ENCODE measurements at places on chromosomes 5 and 9.

- no peak for DNase-seq
Measured at GRCh38 chr5:82044010-82044409, 72.2 kb downstream of the ATG10 start.

GRCh38 chr9:91711755-91712601 lies 238.1 kb downstream of the ROR2 start:
- peak; percentile 78 for DNase-seq

DNA sequence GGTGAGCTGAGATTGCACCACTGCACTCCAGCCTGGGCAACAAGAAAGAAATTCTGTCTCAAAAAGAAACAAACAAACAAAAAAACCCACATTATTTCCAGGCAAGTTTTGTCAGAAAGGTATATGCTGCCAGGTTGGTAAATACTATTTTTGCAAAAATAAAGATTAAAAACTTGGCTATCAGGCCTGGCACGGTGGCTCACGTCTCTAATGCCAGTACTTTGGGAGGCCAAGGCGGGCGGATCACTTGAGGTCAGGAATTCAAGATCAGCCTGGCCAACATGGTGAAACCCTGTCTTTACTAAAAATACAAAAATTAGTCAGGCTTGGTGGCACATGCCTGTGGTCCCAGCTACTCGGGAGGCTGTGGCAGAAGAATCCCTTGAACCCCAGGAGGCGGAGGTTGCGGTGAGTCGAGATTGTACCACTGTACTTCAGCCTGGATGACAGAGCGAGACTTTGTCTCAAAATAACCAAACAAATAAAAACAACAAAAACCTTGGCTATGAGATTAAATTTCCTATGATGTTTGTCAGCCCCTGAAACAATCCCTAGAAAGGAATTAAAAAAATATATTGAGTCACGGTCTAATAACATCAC lies 22.7 kb downstream of the AGXT2 start:
- DNase-seq, result no peak

GRCh38 chr5:78077369-78078068 lies 217.0 kb downstream of the AP3B1 start:
- DNase-seq, result no peak

GRCh38 chr5:83036991-83037575 lies 40.1 kb downstream of the TMEM167A start:
- no peak for DNase-seq

GRCh38 chr5:96963267-96963666 lies 27.4 kb downstream of the LNPEP start:
- DNase-seq, result no peak

DNA sequence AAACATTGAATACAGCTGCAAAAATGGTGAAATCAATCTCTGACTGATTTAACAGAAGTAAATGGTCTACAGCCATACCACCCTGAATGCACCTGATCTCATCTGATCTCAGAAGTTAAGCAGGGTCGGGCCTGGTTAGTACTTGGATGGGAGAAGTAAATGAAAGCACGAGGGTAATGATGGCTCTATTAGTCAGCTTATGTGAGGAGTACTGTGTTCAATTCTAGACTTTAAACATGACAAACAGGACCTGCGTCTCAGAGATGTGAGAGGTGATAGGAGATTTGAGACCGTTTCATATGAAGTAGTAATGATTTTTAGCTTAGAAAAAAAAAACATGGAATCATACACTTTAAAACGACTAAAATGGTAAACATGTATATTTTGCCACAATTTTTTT lies 77.1 kb upstream of the SUSD1 start:
- DNase-seq, result peak; percentile 41

GRCh38 chr5:108487951-108488350 lies 106.1 kb upstream of the FBXL17 start:
- DNase-seq, result no peak

DNA sequence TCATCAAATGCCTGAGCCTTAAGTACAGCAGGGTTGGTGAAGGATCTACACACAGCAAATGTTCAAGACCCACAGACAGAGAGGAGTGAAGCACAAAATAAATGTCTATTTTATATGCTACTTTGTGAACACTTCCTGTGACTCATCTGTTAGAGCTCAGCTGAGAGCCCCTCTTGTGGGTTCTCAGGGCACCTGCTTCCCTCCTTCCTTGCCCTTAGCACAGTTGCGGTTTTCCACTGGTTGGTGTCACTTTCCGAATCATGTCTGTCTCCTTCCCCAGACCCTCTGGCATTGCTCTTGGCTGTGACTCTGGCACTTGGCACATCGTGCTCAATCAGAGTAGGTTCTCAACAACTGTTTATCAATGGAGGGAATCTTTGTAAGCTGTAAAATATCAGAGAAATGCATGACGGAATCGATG lies 128.5 kb upstream of the STC2 start:
- no peak for DNase-seq

GRCh38 chr5:90293931-90294330 lies 115.6 kb downstream of the CETN3 start:
- no peak for DNase-seq

GRCh38 chr5:102591650-102592049 lies 92.8 kb upstream of the SLCO6A1 start:
- DNase-seq, result peak; percentile 17

GRCh38 chr5:112196584-112196983 lies 222.5 kb downstream of the EPB41L4A start:
- no peak for DNase-seq

DNA sequence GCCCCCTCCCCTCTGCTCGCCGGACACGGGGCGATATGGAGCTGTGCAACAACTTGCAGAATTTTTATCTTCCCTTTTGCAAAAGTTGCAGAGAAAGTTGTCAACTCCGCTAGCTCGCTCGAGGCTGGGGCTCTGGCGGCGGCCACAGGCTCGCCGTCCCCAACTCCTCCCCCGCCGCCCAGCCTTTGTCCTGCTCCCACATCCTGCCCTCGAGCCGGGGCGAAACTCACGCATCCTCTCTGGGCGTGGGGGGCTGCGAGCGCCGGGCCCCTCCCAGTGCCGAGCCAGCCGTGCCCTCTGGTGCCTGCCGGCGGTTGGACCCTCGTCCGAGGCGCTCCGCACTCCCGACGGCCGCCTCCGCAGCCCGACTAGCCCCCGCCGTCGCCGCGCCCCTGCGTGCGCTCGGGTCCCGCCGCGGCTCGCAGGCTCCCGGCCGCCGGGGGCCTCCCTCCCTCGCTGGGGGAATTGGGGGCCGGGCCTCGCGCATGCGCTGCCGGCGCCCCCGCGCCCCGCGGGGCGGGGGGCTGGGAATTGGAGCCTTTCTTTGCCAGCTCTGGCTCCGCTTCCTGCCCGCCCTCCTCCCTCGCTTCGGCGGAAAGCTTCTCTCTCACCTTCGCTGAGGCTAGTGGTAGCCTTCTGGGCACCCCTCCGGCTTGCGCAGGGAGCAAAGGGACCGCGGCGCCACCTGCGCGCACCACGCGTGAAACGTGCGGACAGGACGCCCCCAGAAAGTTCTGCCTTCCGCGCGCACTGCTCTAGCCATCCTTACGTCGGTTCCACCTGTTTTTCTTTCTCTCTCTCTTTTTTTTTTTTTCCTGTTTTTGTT lies at the start of gene CCNJL:
Gene CCNJL, minus strand, starts transcription at position 431 of the 826 bp plus-strand sequence. CDS start 641 bp downstream, outside the sequence.
- DNase-seq, result peak; percentile 23

- DNase-seq, result no peak
Measured at GRCh38 chr9:93812410-93812668, 142.8 kb downstream of the BARX1 start.

DNA sequence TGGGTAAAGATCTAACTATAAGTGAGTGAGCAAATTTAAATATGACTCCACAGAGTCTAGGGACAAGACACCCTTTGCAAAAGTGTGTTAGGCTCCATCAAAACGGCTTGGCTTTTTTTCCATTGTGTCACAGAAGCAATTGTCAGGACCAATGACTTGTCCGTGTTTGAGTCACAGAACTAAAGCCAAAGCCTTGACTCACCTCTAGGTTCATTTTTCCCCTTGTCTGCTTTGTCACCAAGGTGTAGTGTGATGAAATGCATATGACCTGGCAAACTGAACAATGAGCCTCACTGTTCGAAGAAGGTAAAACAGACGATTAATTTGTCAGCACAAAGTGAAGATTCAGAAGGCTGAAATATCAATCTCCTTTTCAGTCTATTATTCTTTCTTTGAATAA lies 331.0 kb downstream of the GLIS3 start:
- DNase-seq, result no peak

- peak; percentile 10 for DNase-seq
Measured at GRCh38 chr5:180598316-180598701, 7.0 kb upstream of the SCGB3A1 start.

GRCh38 chr9:70020991-70021571 lies 22.6 kb upstream of the MAMDC2 start:
- no peak for DNase-seq

DNA sequence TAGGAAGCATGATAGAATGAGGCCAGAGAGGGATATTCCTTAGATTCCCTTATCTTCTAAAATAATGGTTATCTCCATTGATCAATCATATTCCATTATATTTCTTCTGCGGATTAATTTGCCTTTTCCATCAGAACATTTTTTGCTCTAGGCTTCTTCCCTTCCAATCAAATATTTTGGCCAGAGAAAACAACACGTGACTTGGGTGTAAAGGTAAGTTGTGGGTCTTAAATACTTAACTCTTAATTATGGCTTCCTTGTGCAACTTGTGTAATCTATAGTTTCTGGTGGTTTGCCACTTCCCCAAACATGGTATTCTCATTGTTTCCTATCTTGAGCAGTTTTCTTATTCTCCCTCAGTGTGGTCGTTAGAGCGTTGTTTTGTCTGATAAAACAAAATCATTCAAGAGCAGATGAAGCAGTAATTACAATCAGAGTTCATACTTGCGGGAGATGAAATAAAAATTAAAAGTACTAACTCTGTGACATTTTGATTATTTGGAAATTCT lies 889.3 kb downstream of the MAT2B start:
- no peak for DNase-seq

- DNase-seq, result no peak
Measured at GRCh38 chr5:39466846-39467245, 42.1 kb upstream of the DAB2 start.

GRCh38 chr9:128121924-128122808 lies 5.4 kb downstream of the PTGES2 start:
- DNase-seq, result no peak

- DNase-seq, result no peak
Measured at GRCh38 chr5:79237740-79238560, 2.0 kb downstream of the JMY start.

GRCh38 chr5:20030125-20030524 lies 42.1 kb upstream of the CDH18 start:
- no peak for DNase-seq

- DNase-seq, result no peak
Measured at GRCh38 chr9:112878752-112879151, 11.9 kb downstream of the SLC46A2 start.

GRCh38 chr5:142698447-142699183 lies 12.7 kb upstream of the FGF1 start:
- no peak for DNase-seq

DNA sequence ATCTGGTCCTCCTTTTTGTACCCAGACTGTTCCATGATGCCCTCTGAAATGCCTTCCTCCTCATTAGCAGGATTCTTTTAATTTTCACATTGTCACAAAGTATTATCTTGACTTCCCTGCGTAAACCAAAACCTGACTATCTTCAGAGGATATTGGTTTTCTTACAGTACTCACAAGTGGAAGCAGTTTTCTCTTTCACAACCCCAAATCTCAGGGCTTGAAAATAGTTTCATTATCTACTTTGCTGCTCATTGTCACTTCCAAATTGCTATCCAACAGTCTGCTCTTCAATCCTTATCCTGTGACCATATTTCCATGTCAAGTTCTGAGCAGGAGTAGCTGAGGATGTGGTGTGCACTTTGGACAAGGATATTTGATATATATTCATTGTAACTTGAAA lies 324.1 kb downstream of the FAM170A start:
- no peak for DNase-seq

GRCh38 chr5:179161901-179162300 lies 101.7 kb downstream of the ZNF354C start:
- DNase-seq, result no peak

GRCh38 chr5:81046041-81046440 lies 85.9 kb downstream of the RASGRF2 start:
- no peak for DNase-seq

GRCh38 chr5:67748165-67748690 lies 467.3 kb upstream of the PIK3R1 start:
- no peak for DNase-seq

- no peak for DNase-seq
Measured at GRCh38 chr5:164202338-164202737, 696.9 kb downstream of the MAT2B start.

GRCh38 chr9:113504725-113505590 lies 41.4 kb downstream of the RGS3 start:
- DNase-seq, result no peak

DNA sequence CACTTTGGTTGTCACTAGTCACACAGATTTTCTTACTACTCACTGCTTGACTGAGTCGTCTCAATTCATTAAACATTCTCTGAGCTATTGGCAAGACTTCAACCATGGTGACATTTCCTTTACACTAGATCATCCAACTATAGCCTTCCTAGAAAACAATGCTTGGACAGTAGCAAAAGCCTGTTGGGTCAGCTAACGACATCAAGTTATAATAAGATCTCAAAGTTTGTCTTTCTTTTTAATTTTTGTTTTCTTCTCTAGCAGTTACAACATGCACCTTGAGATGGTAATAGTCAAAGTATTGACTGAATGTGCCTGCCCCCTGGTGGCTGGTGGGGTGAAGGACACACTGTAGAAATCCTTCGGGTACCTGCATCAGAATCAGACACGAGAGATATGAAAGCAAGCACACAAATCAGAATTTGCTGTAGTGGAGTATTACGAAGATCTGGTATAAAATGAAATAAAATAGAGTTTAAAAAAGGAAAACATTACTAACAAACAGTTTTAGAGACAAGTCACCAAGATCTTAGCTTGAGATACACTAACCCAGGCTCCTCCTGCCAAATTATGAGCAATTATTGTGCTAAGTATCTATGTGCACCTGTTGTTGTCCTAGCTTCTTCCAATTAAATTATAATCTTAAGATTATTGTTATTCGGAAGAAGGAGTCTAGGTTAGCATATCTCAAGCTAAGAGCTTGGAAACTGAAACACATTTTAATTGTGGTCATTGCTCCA lies 81.2 kb downstream of the ARL15 start:
- DNase-seq, result peak; percentile 83

DNA sequence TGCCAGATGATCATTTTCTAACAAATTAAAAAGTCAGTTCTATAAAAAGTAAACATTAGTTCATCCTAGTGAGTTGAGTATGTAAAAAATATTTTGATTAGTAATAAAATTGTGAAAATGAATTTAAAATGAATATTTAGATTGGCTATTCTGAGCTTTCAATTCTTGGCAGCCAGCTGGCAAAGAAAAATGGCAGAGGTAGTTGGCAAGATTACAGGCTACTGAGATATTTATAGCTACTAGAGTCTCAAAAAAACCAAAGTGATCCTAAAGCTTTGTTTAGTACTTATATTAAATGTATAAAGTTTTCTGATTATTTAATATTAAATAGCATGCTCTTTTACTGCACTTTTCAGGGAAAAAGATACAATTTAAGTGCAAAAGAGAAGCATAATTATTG lies 25.0 kb downstream of the SGTB start:
- DNase-seq, result no peak

GRCh38 chr9:79757881-79758669 lies 186.3 kb downstream of the TLE4 start:
- no peak for DNase-seq
